ENCODE measurements at places on chromosomes 5 and 9.

DNA sequence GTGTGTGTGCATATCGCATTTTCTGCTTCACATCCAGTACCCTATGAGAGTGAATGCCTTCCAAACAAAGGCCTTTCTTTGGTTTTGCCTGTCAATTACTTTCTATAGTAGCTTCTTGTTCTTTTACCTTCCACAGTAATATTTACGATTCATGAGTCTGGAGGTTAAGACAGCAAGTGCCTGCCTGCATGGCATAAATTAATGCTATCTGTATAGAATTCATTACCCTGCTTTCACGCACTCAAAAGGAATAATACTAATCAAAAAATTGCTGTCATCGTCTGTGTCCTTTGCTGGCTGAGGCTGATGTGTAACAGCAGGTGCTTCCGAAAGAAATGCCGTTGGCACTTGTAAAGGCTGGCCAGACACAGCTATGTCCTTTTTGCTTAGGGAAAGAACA lies 1304.4 kb upstream of the CDH6 start:
- no peak for DNase-seq

DNA sequence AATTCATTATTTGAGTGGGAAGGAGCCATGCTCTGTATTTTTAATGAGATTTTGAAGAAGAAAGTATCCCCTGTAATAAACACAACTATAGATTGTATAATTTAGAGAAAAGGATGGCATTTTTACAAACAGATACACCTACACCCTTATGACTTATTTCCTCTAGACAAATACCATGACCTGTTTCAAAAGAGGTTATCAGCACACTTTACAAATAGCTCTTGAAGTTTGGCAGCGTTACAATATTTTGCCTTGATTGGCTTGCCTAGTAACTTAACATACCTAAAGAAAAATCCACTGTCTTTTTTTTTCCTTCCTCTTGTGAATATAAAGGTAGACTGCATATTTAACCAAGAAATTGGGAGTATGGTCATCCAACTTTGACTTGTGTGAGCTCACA lies 28.5 kb upstream of the CETN3 start:
- no peak for DNase-seq

DNA sequence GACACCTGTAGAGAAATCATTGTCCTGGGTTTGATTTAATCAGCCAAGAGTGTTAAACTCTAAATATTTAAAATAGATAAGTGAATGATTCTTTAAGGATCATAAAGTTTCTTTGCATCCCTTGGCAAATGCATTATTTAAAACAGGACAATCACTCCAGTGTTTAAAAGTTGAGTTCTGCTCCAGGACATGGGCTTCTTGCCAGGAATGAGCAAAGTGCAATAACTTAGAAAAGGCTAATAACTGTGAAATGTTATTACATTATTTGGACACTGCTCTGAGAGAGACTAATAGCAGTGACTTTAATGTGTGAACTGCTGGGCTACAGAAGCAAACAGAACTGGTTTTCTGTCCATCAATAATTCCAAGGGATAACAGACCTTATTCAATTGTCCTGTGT lies 283.3 kb downstream of the GABRB2 start:
- DNase-seq: no peak

DNA sequence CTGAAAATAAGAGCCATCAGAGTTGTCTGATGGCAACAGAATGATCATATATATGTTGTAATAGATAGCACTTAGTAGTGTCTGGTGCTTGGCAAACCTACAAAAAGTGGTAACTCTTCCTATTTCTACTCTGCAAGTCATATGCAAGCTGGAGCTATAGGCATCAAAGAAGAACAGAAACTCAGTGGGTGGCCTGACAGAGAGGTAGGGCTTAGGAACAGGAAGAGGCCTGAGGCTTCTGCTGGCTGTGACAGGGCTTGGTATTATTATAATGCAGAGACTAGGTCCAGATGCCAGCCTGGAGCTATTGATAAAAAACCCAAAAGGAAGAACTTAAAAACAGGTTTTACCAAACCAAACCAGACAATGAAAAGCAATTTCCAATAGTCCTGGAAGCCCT lies 4.4 kb upstream of the DIAPH1 start:
- DNase-seq: no peak

DNA sequence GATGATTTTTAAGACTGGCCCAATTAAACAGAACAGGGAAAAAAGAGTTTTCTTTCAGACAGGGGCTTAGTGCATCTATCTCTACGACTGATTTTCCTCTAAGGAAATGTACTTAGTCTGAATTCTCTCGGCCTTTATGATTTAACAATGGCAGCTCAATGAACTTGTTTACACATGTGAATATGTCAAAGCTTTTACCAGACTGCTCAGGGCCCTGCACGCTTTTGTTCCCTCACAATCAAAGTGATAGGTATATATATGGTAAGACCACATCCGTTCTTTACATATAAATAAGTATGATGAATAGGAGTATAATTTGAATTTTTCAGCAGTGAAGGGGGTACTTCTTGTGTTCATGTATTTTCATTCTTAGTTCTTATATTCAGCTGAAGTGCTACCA lies 27.6 kb downstream of the LEAP2 start:
- no peak for DNase-seq

DNA sequence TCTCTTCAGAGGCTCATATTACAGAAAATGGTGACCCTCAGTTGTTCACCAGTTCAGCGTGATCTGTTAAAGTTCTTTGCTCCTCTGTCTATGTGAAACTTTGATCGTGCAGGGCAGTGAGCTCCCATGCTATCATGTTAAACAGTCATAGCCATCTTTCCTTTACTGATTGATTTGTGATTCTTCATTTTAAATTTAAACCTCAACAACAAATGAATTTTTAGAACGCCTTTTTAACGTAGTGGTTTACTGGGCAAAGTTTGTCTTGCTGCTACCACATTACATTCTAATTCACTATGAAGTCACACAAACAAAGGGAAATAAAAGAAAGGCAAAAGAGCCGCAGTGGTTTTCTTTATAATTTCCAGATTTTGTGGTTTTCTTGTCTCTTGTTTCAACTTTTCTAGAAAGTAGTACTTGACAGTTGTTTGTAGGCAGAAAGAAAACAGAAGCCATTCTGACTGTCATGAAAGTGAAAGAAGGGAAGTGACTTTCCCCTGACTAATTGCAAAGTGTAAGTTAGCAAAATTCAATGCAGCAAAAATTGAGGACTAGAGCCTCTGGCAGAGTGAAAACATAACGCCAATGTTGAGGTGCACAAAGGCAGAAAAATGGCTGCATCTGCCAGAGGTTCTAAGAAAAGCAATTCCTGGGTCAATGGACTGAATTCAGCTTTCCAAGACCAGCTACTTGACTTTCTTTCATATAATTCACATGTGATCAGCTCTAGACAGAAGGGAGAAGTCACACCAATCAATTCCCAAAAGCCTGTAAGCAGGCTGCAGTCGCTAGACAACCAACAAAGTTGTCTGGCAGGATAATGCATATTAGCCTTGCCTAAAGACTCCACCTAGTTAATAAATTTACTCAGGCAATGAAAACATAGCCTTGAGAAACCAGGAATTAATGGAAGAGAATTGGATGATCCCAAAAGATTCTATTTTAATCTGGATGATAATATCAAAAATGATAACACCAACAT lies 7.1 kb upstream of the IFNA6 start:
- no peak for DNase-seq
